ENCODE measurements at places on chromosomes 16 and 17.

GRCh38 chr16:54073356-54073755, 213.2 kb downstream of the IRX3 start:
- DNase-seq, result no peak

GRCh38 chr17:33124871-33125551, 133.4 kb downstream of the SPACA3 start:
- no peak for DNase-seq

DNA sequence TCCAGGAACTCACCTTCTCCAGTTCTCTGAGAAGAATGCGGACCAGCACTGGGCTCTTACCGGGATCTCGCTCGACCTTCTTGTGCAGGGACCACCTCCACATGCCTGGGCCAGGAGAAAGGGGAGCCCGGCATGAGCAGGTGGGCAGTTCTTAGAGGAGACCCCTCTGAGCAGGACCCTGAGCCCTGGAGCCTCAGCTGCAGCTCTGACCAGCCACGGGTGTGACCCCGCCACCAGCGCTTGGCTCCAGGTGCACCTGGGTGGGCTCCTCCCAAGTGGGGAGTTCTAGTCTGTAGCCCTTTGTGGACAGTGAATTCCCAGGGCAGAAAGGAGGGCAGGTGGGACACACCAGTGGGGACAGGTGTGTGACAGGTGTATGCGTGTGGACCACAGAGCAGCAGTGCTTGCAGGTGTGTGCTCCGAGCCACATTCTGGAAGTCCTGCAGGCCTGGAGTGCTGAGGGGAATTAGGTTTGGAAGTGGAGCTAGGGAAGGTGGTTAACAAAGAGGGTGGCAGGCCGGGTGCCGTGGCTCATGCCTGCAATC, 28.9 kb downstream of the PIK3R6 start:
- no peak for DNase-seq

GRCh38 chr17:48586355-48587258, 3.4 kb downstream of the HOXB3 start:
- DNase-seq, result peak; percentile 49

GRCh38 chr17:47941246-47942095, at the start of gene PNPO:
Gene PNPO, plus strand, starts transcription at chr17:47941571. Its CDS starts 105 bp downstream, at chr17:47941676.
- DNase-seq, result peak; percentile 95

- no peak for DNase-seq
Measured at GRCh38 chr16:58393138-58393504, 850 bp downstream of the GINS3 start.

- DNase-seq, result peak; percentile 61
Measured at GRCh38 chr17:16915752-16916556, 56.0 kb downstream of the TNFRSF13B start.

DNA sequence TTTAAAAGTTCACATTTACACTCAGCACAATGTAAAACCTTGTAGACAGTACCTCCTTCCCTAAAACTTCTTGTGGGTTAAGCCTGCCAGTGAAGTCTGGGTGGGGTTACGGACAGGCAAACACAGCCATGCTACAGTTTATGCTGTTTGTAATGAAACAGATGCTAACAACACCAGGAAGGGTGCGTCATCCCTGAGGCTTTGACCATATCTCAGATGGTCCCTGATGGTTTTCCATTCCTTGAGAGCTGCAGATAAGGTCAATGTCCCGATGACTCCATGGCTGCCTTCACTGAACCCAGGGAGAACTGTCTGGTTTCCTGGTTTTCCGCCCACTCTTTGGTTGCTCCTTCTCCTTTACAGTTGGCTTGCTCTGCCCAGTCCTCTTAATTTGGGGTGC, 29.1 kb downstream of the GAS7 start:
- no peak for DNase-seq

DNA sequence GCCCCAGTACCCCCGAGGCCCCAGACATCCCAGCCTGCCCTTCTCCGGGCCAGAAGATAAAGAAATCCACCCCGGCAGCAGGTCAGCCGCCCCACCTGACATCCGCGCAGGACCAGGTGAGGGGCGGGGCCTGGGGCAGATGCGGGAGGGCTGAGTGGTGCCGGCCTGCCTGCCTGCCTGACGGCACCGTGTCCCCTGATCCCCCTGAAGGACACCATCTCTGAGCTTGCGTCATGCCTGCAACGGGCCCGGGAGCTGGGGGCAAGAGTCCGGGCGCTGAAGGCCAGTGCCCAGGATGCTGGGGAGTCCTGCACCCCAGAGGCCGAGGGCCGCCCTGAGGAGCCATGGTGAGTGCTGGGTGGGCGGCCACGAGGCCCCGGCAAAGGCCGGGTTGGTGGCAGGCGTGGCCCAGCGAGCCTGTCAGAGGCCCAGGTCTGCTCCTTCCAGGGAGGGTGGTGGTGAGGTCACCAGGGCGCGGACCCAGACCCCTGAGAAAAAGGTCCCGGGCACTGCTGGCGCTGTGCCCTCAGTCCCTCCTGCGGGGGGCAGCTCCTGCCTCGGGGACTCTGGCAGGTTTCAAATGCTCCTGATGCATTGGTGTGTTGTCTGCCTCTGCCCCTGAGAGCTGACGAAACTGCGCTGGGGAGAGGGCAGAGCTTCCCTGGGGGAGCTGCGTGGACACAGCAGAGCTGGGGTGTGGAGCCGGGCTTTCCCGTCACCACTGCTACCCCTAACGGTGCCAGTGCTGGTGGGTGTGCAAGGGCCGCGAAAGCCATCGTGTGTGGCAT, 1.2 kb downstream of the CDT1 start:
- DNase-seq, result peak; percentile 45

DNA sequence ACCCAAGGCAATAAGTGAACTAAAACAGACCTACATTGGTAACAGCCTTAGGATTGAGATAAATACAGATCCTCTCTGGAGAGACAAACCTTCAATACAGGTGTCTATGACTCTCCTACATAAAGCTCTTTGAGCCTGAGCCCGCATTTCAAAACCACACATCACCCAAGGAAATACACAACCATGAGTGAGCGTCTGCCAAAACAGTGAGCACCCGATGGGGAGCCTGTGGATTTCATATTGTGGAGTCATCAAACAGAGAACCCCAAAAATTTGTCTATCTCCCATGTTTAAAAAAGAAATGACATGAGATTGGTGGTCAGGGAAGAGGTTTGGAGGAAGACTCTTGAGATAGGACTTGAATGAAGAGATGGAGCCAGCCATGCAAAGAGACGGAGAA, 102.2 kb upstream of the LHX1 start:
- no peak for DNase-seq

DNA sequence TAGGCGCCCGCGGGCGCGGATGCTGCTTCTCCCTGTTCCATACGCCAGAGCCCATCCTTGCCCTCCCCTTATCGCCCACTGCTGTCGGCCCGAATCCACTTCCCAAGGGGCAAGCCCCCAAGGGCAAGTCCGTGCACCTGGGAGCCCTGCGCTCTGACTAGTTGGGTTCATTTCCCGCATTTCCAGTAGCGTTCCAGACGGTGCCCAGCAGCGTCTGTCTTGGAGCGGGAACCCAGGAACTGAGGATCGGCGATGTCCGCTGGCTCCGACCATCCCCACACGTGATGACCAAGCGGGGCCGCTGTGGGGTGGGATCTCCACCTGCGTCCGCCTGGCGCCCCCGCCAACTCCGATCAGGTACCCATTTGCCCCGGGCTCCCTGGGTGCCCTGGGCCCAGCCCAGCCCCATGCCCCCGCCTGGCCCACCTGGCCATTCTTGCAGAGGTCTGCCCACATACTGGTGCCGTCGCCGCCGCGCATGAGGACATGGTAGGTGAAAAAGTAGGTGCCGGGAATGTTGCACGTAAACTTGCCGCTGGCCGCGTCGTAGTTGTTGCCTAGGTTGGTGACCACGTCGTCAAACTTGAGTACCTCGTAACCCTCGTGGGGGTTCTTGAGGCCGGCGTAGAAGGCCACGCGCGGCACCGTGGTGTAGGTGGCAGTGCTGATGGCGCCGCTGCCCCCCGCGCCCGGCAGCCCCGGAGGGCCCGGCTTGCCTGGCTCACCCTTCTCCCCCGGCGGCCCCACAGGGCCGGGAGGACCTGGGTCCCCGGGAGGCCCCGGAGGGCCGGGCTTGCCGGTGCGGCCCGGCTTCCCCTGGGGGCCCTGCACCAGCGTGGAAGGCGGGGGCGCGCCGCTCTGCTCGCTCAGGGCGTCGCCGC, 837 bp downstream of the C1QL1 start:
- no peak for DNase-seq

- no peak for DNase-seq
Measured at GRCh38 chr16:85625053-85625452, 11.9 kb downstream of the GSE1 start.

DNA sequence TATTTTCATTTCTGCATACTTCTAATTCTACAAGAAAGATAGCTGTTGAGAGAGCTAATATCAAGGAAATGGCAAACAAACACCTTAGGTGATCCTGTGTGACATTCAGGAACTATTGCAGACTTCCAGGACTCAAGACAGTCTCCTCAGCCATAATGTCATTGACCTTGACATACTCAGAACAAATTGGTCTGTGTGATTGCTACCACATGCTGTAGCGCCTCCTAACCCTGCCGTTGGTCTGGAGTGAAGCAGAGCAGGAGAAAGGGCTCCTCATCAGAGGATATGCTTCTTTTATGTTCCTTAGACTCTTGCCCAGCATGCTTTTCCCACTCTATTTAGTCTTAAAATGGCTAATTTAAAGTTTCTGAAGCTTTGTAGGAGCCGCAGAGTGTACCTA, 194.2 kb upstream of the TBX2 start:
- no peak for DNase-seq

- DNase-seq, result no peak
Measured at GRCh38 chr16:28845761-28846079, 428 bp downstream of the TUFM start.

DNA sequence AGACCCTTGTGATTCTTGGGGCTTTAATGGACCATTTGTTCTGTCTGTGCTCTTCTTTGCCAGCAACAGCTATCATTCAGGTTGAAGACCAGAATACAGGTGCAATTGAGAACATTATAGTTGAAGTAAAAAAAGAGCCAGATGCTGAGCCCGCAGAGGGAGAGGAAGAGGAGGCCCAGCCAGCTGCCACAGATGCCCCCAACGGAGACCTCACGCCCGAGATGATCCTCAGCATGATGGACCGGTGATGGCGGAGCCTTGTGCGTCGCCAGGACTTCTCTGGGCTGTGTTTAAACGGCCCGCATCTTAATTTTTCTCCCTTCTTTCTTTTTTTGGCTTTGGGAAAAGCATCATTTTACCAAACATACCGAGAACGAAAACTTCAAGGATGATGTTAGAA, 7.3 kb upstream of the CARMIL2 start:
- DNase-seq, result no peak

- no peak for DNase-seq
Measured at GRCh38 chr17:79000396-79001189, 9.0 kb downstream of the CANT1 start.

DNA sequence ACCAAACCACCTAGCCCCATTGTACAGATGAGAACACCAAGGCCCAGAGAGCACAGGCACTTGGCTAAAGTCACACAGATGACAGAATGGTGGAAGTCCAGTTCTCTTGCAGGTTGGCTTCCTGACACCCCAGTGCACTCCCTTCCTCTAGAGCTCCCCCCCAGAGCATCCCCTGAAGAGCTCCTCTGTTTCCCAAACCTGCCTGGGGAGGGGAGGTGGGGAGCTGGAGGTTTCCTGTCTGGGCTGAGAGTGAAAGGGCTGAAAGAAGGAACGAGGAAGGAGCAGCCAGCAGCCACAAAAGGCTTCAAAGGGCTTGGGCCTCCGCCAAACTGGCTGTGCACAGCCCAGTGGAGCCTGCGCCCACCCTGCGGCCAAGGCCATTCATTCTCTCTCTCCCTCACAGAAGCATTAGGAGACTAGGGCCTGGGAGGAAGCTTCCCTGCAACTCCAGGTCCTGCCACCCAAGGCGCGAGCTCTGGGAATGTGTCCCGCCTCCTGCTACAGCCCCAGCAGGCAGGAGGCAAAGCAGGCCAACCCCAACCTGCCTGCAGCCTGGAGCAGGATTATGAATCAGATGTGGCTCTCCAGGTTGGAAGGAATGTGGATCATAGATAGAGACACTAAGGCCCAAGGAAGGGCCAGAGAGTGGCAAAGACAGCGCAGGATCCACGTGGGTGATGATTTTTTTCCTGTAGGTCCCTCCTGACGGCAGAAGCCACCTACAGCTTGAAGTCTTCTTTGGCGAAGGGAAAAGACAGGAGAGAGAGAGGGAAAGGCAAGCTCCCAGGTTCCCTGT, 913 bp downstream of the SLC13A5 start:
- DNase-seq, result no peak

GRCh38 chr16:769934-770333, 9.4 kb downstream of the MSLN start:
- no peak for DNase-seq

DNA sequence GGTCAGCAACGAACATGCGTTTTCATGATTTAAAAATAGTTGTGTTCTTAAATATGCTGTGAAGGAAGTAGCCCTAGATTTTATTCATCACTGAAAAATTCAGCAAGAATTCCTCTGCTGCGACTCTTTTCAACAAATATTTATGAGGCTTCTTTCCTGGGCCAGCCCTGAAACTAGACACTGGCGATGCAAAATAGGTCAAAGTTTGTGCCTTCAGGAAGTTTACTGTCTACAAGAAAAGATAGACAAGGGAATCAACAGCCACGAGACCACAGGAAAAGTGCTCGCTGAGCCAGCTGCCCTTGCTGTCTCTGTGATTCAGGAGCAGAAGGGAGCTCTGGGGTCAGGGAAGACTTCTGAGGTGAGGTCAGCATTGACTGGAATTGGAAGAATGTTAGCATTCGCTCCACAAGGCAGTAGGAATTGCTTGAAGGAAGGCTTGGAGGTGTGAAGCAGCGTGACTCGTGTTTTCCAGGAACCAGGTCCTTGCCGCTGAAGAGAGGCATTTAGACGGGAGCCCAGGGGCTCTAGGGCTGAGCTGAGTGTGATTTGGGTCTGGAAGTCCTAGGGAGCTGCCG, 1.9 kb upstream of the RPL26 start:
- DNase-seq, result no peak

DNA sequence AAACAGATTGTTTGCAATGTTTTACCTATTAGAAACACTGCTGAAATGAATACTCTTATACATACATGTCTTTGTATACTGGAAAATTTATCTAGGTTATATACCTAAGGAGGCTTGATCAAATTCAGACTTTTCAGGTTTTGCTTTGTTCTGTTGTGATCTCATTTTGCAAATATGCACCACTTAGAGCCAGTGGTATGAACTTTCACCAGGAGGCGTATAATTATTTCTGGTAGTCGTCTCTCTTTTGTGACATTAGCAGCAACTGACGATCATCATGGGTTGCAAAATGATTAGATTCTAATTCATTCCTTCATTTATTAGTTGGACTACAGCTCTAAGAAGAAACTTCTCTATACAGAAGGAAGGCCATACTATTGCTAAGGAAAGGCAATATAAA, 26.9 kb downstream of the AP1G1 start:
- no peak for DNase-seq

All from stimulated activated CD4-positive, alpha-beta T cell treated with anti-CD3 and anti-CD28 coated beads, Interleukin-2, amount 100 ng/mL, for 24 hours (primary cell).